ENCODE measurements at places on chromosomes 2 and 18.

DNA sequence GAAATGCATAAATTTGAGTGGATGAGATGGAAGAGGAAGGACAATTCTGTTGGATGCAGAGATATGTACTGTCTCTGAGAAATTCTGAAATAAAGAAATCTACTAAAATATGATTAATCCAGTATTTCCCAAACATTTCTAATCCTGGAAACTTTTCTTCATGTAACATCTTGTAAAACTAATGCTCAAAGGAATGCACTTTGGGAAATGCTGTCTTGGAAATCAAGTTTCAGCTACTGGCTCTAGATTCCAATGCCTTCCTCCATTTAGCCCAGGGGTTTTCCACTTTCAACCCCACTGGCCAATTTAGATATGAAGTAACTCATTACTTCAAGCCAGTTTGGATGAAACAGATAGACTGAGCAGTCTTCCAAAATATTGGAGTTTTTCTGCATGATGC lies 355.1 kb downstream of the TXNL1 start:
- DNase-seq, result no peak

- DNase-seq, result no peak
Measured at GRCh38 chr2:191869178-191869577, 22.3 kb upstream of the CAVIN2 start.

GRCh38 chr2:49940626-49941025 lies 786.3 kb upstream of the FSHR start:
- DNase-seq, result no peak

- no peak for DNase-seq
Measured at GRCh38 chr18:6207116-6207515, 207.6 kb downstream of the L3MBTL4 start.

- no peak for DNase-seq
Measured at GRCh38 chr2:200177971-200178911, 128.3 kb upstream of the SPATS2L start.

DNA sequence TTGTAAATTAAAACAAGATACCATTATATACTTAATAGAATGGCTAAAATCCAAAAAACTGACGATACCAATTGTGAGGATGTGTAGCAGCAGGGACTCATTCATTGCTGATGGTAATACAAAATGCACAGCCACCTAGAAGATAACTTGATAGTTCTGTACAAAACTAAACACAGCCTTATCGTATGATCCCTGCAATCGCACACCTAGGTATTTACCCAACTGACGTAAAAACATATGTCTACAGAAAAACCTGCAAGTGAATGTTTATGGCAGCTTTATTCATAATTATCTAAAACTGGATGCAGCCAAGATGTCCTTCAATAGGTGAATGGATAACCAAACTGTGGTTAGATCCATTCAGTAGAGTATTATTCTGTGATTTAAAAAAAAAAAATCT lies 45.5 kb downstream of the TBC1D8 start:
- no peak for DNase-seq

DNA sequence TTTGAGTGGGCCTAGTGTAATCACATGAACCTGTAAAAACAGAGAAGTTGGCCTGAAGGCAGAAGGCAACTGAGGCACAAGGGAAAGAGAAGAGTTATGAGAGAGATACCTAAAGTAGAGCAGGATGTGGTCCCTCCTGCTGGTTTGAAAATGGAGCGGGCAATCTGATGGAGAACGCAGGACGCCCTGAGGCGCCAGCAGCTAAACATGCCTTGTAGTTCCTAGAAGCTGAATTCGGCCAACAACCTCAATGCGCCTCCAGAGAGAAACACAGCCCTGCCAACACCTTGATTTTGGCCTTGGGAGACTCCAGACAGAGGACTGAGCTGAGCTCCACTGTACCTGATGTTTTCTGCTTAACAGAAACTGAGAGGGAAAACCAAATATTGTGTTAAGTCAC lies 469.9 kb downstream of the SOCS6 start:
- no peak for DNase-seq
